ENCODE measurements at places on chromosomes 16 and 17.

DNA sequence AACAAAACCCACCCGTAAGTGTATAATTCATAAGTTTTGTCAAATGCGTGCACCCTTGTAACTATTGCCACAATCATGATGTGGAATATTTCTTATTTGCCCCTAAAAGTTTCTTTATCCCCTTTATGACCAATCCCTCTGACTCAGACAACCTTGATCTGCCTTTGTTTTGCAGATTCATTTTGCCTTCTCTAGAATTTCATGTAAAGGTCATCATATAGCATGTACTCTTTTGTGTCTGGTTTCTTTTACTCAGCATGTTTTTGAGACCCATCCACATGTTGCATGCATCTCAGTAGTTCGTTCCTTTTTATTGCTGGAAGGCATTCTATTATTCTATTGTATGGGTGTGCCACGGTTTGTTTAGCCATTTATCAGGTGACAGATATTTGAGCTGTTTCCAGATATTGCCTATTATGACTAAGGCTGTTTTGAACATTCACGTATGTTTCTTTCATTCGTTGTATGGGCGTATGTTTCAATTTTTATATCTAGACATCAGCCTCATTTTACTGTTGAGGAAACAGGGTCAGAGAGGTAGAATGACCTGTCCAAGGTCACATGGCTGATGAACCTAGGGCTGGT lies 192.4 kb downstream of the RAB11FIP4 start:
- DNase-seq: no peak

DNA sequence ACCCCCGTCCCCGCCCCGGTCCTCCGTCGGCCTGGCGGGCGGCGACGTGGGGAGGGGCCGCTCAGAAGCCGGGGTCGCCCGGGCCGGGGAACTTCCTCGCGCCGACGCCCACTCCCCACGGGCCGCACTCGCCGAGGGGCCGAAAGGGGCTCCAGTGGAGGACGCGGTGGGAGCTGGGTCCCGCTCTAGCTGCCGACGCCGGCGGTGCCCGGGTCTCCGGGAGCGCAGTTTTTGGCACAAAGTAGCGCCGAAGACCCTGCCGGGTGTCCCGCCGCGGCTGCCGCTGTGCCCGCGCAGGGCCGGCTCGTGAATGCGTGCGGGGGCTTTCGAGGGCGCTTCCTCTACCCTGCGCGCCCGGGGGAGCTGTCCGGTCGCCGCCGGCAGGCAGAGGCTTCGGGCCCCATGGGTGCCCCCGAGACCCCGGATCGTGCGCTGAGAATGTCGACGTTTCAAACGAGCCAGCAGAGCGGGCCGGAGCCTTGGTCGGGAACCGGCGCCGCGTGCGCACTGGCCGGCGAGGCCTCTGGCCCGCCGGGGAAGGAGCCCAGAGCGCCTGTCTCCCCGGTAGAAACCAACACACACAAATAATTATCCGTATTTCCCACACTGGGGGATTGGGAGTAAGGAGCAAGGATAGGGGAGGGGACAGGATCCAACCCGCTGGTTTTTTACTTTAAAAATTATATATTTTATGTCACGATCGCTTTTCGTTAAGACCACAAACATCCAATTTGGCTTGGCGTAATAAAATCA lies 46.6 kb upstream of the SLC38A10 start:
- no peak for DNase-seq

- DNase-seq: no peak
These were observed 49.0 kb upstream of the ENPP7 start for GRCh38 chr17:79681628-79682261.

GRCh38 chr16:55662644-55663031 lies 6.8 kb downstream of the SLC6A2 start:
- peak; percentile 37 for DNase-seq

DNA sequence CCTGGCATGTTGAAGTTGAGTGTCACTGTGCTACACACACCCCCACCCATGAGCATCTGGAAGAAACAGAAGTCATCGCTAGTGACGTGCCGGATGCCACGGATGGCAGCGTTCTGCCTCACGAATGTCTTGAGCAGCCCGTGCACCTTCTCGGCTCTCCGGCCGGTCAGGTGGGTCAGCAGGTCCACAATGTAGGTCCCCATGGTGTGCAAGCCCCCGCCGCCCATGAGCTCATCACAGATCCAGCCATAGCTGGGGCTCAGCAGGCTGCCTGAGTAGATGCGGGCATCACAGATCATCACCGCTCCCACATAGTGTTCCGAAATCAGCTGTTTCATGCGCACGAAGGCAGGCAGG lies 8.9 kb downstream of the C16orf86 start:
- no peak for DNase-seq

- no peak for DNase-seq
These were observed 3.0 kb downstream of the KCTD13 start for GRCh38 chr16:29922986-29923501.

DNA sequence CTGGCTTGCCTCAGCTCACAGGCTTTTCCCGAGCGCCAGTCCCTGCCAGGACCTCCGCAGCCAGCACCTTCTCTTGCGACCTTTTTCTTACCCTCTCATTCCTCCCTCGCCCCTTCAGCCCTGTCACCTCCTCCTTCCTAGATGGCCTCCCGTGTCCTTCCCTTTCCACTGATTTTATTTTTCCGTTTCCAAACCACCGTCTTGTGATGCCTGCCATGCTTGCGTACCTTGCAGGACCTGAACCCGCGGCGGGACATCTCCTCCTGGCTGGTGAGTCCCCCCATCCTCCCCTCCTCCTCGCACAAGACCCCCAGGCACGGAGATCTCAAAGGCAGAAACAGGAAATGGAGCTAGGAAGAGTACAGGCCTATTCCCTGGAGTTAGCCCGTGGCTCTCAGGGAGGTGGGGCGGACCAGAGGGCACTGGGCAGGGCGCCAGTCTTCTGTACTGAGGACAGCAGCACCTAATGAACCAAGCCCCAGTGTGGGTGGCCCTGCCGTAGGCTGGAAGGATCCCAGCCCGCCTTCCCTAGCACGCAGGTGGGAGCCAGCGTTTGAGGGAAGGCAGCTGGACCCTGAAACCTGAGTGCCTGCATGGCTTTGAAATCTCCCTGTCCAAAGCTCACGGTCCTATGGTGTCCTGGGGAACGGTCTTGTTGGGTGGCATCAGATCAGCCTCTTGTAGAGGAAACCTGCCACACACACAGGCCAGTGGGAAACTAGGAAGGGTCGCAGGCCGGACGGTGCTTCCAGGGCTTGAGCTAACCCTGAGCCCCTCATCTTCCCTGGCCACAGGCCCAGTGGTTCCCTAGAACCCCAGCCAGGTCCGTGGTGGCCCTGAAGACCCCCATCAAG lies 612 bp downstream of the CISD3 start:
- no peak for DNase-seq

GRCh38 chr16:6827931-6828330 lies 504.7 kb upstream of the RBFOX1 start:
- no peak for DNase-seq

DNA sequence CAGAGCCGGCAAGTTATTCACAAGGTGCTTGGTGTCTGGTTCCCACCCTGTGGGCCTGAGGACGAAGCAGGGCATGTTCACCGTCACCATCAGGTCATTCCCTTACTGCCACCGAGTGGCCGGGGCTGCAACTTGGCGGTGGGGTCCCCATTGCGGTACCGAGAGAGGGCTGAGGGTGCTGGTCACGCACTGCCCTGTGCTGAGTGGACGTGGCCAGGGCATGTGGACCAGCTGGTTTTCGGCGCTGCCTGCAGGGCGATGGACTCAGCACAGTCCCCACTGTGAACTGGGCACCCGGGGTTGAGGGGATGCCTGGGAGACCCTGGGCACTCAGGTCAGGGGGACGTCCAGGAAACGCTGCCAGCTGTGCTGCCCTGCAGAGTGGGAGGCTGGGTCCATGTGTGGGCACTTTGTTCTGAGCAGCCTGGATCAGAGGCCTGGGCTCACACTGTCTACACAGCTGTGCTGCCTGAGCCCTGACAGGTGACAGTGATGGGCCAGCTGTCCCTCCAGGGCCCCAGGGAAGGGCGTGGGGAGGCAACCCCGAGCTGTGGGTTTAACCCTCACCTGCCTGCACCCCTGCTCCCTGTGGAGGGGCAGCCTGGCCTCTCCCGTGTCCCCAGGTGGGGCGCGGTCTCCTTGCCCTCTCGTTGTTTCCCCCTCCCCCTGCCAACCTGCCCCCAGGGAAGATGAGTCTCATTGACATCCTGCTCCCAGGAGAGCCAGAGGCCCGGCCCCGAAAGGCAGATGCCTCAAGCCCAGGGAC lies 39.3 kb upstream of the GNG13 start:
- no peak for DNase-seq

GRCh38 chr17:19805006-19805405 lies 56.9 kb upstream of the ALDH3A1 start:
- DNase-seq: peak; percentile 33

- peak; percentile 38 for DNase-seq
These were observed 34.0 kb downstream of the NEUROD2 start for GRCh38 chr17:39573447-39574298.

GRCh38 chr16:19909750-19910322 lies 25.2 kb upstream of the GPRC5B start:
- no peak for DNase-seq

DNA sequence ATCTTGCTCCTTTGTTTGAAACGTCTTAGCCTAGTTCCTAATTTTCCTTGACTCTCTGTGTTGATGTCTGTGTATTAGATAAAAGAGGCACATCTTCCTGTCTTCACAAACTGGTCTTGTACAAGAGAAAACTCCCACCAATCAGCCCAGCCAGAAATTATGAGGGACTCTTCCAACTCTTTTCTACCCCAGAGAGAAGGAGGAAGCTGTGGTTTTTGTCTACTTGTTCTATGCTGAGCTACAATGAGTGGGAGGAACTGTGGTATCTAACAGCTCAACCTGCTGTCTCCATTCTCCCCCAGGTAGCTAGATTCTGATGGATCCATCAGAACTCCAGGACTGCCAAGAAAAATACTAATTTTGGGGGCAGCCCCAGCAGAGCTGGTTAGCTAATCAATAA lies 392.5 kb downstream of the HS3ST3B1 start:
- DNase-seq: no peak

GRCh38 chr17:55990332-55991006 lies 162.8 kb upstream of the ANKFN1 start:
- no peak for DNase-seq

DNA sequence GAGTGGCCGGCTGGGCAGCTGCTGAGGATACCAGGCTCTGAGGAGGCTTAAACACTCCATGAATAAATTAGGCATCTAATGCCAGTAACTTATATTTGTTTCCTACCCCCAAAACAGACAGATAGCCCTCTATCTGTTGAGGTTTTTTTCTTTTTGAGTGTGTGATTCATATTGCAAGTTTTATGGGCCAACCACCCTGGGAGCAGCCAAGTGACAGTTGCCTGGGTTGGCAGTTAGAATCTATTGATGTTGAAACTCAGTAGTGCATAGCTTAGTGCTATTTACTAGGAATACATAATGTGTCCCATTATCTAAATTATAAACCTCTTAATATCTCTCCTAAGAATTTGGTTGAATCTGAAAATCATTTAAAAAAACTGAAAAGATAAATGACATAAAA lies 397.4 kb downstream of the CA10 start:
- DNase-seq: no peak

- no peak for DNase-seq
These were observed 152.6 kb upstream of the PMFBP1 start for GRCh38 chr16:72324578-72324977.

- DNase-seq: peak; percentile 57
These were observed 318.3 kb downstream of the SLC39A11 start for GRCh38 chr17:72774236-72774635.

DNA sequence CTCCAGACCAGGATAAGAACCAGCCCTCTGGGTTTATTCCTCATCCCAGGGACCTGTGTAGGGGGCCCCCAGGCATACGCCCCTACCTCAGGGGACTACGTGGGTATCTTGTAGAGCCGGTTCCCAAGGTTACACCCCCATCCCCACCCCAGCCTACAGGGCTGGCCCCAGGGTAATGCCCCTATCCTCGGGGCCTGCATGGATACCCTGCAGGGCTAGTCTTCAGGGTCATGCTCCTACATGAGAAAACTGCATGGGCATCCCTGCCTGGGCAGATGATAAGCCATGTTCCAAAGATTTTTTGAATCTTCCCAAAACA lies 14.2 kb downstream of the HDAC5 start:
- DNase-seq: no peak

- DNase-seq: no peak
These were observed 41.8 kb downstream of the TANGO6 start for GRCh38 chr16:68884861-68885720.

DNA sequence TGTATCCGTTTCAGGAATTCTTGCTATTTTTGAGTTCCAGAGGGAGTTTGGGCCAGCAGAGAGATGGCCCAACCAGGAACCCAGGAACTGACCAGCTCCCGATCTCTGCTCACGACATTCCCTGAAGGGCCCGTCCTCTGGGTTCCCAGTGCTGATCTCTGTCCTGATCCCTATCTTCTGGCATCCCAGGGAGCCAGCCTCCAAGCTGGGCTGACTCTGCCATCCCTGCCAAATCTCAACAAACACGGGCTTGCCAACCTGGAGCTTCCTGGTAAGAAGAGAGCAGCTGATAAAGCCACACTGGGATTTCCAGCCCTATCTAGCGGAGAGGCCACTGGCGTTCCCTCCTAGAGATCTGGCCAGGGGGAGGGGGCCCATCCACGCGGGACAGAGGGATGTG lies 16.2 kb downstream of the GPRC5B start:
- DNase-seq: no peak

DNA sequence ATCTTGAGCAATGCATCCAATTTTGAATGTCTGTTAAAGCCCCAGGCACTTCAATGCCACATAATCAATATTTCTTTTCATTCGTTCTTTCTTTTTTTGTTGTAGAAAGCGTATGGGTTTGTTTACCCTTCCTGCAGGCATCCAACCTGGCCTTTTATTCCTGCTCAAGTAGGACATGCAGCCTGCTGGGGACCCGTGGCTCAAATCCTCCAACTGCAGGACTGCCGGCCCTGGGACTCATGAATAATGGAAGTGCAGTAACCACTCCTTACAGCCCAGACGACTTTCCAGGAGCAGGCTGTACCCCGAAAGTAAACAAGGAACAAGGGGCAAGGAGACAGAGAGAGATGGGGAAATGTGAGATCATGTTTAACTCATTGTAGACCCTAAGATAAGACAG lies 126.4 kb downstream of the SALL1 start:
- DNase-seq: no peak

GRCh38 chr17:50173335-50173941 lies 7.6 kb downstream of the SGCA start:
- no peak for DNase-seq

DNA sequence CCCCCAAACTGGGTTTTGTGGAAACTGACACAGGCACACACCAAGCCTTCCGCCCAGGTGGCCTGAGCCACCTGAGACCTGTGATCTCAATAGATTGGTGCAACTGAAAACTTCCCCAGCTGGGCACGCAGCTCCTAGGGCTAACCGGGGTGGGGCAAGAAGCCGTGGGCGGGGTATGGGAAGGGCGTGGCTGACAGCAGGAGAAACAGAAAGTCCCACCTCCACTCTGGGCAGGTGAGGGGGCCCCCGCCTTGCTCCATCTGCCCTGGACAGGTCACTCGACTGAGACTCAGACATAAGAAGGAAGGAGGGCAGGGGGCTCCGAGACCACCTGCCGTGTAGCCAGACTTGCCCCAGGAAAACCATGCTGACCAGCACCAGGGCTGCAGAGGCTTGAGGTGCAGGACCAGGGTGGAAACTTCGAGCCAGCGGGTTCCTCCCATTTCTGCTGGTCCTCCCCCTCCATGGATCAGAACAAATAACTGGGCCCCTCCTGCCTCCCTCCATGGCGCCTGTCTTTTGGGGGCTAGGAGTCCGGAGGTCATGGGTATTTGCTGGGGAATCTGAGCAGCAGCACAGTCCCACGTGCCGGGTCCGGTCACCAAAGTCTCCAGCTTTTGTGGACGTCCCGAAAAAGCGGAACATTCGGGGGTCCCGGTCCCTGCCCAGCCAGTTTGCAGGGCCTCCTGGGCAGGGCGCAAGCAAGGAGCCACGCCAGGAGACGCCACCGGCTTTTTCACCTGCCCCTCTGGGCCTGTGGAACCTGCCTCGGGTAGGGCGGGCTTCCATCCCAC lies 1.3 kb downstream of the TIMP2 start:
- DNase-seq: no peak
